Upper lobe of right lung (tissue), 1 donor: ENCODE measurements at places on chromosomes 1 and 21. TPM values are rescaled to one million over a fixed set of nuclear protein-coding genes. Genes with fewer than 3 reads are reported as not detected.
A peak's percentile ranks its signal among the peaks of the same experiment; 100 is the strongest.

GRCh38 chr1:231240531-231240882 is 505 bp upstream of the GNPAT start:
- no peak for DNase-seq

DNA sequence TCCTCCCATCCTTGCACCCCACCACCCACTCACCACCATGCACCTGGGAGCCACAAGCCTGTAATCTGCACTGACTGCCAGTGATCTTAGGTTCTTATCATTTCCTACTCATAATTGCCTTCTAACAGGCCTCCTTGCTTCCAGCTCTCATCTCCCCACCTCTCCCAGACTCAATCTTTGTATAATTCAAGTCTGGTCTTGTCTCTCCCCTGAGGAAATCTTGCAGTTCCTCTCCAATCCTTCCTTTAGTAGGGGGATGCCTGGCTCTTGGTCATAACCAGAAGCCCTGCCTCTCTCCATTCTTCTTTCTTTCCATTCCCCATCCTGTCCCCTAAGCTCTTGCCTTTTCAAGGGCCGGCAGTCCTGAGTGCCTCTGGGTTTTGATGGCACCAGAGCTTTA is 27.8 kb downstream of the PIGM start:
- DNase-seq: no peak

DNA sequence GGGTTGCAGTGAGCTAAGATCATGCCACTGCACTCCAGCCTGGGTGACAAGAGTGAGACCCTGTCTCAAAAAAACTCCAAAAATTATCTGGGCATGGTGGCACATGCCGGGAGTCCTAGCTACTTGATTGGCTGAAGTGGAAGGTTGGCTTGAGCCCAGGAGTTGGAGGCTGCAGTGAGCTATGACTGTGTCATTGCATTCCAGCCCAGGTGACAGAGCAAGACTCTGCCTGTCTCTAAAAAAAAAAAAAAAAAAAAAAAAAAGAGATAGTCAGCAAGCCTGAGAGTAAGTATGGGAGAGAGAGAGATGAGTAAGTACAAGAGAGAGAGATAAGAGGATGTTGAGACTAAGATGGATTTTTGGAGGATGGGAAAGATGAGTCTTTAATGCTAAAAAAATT is 180.8 kb upstream of the CACYBP start:
- DNase-seq: no peak

DNA sequence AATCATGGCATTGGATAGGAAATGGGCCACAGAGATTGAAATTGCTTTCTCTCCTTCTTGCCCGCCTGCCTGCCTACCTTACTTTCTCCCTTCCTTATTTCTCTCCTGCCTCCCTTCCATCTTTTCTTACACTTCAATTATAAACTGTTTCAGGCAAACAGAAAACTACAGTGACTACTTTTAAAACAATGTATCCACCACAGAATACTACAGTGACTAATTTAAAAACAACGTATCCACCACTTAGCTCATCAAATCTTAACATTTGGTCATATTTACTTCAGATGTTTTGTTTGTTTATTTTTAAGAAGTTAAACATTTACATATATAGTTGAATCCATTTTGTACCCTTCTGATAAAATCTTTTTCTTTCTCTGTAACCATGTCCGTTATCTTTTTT is 54.4 kb downstream of the SNRPE start:
- no peak for DNase-seq

GRCh38 chr1:225915538-225915991 is 8.5 kb downstream of the PYCR2 start:
- no peak for DNase-seq

DNA sequence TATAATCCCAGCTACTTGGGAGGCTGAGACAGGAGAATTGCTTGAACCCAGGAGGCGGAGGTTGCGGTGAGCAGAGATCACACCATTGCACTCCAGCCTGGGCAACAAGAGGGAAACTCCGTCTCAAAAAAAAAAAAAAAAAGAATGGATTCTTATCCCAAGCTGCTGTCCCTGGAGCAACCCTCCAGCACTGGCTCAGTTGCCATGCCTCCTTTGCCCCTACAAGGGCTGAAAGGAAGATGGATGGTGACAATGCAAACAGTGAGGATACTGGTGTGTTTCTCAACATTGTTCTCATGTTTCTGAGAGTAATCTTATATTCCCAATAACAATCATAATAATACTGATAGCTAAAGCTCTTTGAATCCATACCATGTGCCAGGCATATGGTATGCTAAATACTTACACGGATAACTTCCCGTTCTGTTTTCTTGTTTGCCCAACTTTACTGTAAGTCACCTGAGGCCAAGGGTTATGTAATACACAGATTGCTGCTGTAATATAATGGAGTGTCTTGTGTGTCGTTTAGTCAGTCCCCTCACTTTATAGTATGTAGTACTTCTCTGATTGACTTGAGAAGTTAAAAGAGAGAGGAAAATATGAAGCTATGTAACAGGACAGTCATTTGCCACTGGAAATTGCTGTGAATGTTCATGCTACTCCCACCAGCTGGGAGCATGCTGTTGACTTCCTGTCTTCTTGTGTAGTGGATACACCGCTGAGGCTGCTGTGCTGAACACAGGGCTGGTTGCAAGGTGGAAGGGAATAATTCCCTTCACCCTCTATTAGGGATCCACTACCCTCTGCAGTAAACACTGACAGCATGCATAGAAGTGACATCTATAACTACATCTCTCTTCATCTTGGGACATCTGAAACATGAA is 153.6 kb downstream of the CNIH3 start:
- DNase-seq: no peak

DNA sequence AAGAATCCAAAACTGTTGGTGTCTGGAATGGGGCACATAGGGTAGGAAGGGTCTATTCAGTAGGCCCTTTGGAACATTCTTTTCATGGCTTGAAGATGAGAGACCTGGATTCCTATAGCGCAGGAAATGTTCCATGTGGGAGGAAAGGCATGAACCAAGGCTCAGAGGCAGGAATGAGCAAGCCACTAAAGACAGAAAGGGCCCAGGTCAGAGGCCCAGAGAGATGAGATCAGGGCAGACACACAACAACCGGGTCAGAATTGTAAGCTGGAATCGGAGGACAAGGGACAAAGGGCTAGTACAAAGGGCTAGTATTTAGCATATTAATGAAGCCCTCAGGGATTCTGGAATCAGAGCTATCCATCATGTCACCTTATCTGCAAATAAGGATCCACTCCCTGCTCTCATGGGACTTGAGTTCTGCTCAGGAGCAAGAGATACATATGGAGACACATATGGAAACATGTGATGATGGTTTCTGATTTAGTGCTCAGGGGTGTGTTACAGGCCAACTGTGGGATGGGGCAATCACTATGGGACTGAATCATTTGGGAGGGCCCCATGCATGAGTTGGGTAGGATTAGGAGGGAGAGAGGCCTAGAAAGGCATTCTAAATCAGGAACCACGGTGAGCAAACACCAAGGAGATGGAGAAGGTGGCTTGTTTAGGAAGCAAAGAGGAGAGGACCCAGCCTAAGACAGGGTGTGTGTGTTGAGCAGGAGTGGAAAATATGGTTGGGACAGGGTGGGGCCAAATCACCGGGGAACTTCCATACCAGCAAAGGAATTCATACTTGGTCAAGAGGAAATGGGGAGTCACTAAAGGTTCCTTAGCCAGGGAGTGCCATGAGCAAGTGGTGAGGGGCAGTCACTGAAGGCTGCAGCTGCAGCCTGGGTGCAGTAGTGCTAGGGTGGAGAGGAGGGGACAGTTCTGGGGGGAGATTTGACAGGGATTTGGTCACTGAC is 8.6 kb downstream of the NECTIN4 start:
- DNase-seq: no peak

DNA sequence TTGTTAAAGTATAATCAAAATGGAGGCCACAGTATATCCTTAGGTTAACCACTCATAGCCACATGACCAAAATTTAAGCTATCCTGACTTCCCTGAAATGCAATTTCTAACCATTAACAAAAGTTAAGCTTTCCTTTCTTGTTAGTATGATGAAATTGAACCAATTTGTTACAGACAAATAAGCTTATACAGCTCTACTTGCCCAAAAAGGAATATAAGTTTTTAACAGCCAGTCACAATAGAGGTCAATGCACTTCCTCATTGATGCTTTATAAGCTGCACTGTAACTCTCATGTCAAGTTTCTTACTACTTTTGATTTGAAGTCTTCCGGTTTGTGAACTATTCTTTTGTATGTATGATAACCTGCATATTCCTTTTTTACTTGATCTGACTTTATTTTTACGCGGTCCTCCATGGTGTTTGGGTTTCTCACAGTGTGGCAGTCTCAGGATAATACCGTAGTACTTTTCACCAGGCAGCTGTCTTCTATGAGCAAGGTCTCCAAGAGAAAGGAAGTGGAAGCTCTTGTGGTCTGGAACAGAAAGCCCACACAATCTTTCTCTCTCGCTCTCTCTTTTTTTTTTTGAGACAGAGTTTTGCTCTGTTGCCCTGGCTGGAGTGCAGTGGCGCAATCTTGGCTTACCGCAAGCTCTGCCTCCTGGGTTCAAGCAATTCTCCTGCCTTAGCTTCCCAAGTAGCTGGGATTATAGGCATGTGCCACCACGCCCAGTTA is 331.6 kb downstream of the SRGAP2C start:
- peak; percentile 65 for DNase-seq

DNA sequence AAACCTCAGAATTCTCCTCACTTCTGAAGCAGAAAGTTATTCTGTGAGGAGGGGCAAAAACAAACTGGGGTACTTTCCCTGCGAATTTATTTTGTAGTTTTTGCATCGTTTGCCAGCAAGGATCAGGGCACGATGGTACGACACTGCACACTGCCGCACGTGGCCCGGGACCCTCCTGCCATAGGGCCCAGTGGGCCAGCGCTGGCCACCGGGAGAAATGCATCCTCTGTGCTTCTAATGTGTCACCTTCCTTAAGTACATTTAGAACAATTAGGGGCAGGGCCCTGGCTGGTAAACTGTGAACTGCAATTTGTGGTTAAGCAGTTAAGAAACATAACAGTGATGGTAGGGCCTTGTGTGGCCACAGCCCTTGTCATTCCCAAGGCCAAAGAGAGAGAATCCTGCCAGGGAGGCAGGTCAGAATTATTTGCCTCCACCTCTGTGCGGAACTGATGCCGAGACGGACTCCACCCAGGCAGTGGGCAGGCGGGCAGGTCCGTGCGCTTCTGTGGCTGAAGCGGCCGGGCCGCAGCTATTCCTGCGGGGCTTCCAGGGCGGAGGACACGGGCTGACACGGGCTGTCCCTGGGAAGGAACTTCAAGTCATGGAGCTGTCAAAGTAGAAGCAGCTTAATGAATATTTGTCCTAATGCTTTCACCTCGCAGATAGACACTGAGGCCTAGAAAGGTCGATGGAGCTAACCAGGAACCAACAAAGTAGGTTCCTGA is 12.5 kb downstream of the GPR137B start:
- DNase-seq: peak; percentile 57

DNA sequence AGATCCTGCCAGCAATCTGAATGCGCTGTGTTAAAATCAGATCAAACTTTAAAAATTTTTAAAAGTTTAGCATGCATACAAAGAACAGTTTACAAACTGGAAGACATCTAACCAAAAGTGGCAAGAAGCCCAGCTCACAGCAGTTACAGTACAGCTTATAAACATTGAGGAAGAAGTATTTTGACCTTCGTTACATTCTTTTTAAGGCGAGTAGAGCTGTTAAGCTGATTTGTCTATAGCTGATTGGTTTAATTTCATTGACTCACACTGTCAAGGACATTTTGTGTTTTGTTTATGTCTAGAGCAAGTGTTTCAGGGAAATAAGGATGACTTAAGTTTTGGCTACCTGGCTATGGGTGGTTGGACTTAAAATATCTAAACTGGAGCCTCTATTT is 3.0 kb upstream of the PGM1 start:
- DNase-seq: no peak

GRCh38 chr1:201329801-201330200 is 46.5 kb downstream of the PKP1 start:
- DNase-seq: peak; percentile 70

The GBP2 gene
- total RNA-seq: 40.8 TPM

The ASAP3 gene
- 35.9 TPM for total RNA-seq

The SKI gene
- total RNA-seq: 89.6 TPM

The SNX7 gene
- total RNA-seq: 14.8 TPM

The GORAB gene
- total RNA-seq: 13.9 TPM
